ENCODE measurements at places on chromosomes 13 and 19.

- no peak for DNase-seq
These were observed 2859.0 kb upstream of the PCDH20 start for GRCh38 chr13:64274481-64275217.

- DNase-seq, result no peak
These were observed at the start of gene LGALS7 for GRCh38 chr19:38773469-38774177. LGALS7 (minus strand) TSS chr19:38773517; CDS start chr19:38773492, 25 bp downstream.

GRCh38 chr13:38395497-38395788 is 45.8 kb downstream of the UFM1 start:
- no peak for DNase-seq

GRCh38 chr13:35836446-35836845 is 294.7 kb downstream of the DCLK1 start:
- DNase-seq, result no peak

- DNase-seq, result no peak
These were observed 15.6 kb upstream of the SIGLEC10 start for GRCh38 chr19:51433043-51433442.

DNA sequence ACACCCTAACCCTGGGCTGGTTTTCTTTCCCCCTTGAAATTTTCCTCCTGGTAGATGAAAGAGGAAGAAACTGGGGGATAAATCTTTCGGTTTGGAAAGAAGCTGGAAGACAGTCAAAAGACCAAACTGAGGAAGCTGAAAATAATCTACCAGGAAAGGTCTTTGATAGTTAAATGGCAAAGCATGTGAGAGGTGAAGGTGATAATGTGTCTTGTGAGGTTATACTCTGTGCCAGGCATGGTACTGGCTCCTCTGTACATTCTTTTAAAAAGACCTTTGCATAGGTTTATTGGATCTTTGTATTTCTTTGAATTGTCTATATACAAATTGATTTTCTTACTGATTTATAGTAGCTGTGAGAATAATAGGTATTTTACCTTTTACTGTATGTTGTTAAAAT is 98.6 kb downstream of the FREM2 start:
- no peak for DNase-seq

DNA sequence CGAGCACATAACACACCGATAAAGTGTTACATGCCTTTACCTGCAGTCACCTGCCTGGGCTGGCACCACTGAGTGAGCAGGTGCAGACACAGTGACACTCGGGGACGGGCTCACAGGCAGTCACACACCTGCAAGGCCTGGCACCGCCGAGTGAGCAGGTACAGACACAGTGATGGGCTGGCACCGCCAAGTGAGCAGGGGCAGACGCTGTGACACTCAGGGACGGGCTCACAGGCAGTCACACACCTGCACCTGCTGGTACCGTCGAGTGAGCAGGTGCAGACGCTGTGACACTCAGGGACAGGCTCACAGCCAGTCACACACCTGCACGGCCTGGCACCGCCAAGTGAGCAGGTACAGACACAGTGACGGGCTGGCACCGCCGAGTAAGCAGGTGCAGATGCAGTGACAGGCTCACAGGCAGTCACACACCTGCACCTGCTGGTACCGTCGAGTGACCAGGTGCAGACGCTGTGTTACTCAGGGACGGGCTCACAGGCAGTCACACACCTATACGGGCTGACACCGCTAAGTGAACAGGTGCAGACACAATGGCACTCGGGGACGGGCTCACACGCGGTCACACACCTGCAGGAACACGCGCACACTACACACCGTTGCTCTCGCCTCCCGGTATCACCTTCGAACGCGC is 470 bp downstream of the ZNF835 start:
- DNase-seq, result no peak

DNA sequence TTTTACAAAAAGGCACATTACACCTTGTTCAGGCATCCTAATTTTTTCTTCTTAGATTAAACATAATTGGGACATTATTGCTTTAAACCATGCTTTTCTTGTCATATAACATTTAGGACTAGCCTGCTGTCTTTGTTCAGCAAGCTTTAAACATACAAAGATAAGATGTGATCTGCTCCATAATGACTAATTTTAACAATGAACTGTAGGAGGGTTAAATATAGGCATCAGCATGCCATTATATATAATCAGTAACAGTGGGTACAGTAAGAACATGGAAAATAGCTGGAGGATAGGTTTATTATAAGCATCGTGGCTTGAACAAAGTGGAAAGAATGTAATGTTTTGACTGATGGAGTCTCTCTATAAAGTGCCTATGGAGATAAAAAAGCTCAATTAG is 661.7 kb downstream of the SLITRK6 start:
- no peak for DNase-seq

DNA sequence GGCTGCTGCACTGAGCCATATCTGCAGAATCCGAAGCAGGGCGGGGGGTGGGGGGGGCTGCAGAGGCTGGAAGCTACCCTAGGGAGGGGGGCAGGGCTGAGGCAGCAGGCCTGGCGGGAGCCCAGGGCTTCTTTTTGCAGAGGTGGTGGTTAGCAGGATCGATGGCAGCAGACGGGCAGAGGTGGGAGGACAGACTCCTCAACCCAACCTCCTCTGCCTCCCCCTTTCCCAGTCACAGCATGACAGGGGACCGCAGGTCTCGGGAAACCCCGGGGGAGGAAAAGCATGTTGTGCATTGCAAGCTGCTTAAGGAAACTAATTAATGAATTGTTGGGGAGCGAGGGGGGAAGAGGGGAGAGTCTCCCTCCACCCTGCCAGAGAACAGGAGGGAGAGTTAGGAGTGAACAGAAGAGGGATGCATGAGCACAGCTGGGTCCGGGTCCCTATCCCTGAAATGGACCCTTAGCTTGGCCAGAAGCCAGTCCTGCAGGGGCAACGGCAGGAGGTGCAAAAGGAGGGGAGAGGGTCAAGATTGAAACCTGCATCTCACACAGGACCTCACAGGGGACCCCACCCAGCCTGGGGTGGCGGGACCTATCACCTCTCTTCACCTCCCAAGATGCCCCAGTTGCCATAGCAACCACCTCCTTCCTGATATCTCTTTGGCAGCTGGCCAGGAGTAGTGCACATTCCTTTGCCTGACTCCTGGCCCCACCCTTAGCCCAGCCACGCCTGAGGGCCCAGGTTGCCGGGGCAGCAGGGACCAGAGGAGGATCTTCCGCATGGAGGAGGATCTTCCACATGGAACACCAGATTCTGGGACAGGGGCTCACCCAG is 1.8 kb downstream of the FXYD7 start:
- DNase-seq, result no peak

- DNase-seq, result no peak
These were observed 2419.4 kb downstream of the PCDH9 start for GRCh38 chr13:64810750-64811149.

DNA sequence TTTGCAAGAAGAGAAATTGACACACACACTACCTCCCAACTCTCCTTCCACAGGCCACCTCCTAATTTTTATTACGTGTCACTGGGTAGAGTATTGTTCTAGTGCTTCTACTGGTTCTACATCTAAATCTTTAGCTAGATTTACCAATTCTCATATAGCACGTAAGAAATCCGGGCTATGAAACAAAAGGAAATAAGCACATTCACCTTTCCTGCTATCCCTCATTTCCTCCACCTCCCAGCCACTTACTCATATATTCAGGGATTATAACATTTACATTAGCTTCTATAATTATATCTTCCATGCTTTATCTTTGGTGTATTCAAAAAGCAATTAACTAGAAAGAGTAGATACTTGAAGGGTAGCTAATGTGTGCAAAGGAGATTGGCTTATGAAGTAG is 39.7 kb downstream of the USP12 start:
- no peak for DNase-seq

DNA sequence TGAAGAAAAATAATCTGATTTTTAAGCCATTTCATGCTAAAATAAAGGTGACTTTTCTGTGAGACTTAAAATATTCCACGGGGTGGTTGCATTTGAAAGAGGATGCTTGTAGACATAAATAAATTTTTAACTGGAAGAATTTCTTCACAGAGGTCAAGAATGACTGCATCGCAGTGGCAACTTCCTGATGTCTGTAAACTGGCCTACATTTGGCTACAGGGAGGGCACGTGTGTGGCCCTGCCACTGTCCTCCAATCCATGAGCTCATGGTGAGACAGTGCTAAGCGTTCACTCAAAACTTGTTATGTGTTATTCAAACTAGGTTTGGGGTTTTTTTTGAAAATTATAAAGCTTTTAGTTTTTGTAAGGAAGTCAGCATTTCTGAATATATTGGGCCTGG is 1089.3 kb downstream of the EFNB2 start:
- DNase-seq, result no peak

- no peak for DNase-seq
These were observed 165.4 kb downstream of the SUCLA2 start for GRCh38 chr13:47835470-47836228.

GRCh38 chr13:52001120-52001731 is 10.0 kb downstream of the ATP7B start:
- DNase-seq, result no peak

DNA sequence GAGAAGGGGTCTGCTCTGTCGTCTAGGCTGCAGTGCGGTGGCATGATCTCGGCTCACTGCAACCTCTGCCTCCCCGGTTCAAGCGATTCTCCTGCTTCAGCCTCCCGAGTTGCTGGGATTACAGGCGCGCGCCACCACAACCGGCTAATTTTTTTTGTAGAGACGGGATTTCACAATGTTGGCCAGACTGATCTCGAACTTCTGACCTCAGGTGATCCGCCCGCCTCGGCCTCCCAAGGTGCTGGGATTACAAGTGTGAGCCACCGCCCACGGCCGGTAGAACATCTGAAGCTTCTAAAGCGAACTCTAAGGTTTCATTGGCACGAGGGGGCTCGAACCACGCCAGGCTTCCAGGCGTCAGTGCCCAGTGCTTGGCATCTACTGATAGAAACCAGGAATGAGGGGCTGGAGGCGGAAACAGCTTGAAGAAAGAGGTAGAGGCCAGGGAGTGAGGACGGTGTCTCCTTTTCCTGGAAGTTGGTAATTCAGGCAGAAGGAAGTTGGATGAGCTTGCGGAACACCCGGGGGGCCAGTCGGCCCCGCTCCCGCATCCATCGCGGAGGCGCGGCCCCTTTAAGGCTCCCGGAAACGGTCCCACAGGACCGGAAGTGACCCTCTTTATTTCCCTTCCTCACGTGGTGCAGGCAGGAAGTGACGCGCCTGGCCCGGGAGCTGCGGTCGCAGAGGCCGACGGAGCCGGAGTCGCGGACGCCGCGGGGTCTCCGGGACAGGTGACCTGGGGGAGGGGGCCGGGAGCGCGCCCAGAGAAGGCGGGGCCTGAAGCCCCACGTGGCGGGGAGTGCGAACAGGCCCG is at the start of gene CCDC9:
Gene CCDC9 (plus strand): TSS at position 647 of the 814 bp plus-strand sequence. CDS start 1,876 bp downstream, outside the sequence.
- DNase-seq, result peak; percentile 99

- no peak for DNase-seq
These were observed 118.0 kb downstream of the SOX1 start for GRCh38 chr13:112184851-112185371.

- no peak for DNase-seq
These were observed 1.8 kb downstream of the KLF16 start for GRCh38 chr19:1861599-1862031.

DNA sequence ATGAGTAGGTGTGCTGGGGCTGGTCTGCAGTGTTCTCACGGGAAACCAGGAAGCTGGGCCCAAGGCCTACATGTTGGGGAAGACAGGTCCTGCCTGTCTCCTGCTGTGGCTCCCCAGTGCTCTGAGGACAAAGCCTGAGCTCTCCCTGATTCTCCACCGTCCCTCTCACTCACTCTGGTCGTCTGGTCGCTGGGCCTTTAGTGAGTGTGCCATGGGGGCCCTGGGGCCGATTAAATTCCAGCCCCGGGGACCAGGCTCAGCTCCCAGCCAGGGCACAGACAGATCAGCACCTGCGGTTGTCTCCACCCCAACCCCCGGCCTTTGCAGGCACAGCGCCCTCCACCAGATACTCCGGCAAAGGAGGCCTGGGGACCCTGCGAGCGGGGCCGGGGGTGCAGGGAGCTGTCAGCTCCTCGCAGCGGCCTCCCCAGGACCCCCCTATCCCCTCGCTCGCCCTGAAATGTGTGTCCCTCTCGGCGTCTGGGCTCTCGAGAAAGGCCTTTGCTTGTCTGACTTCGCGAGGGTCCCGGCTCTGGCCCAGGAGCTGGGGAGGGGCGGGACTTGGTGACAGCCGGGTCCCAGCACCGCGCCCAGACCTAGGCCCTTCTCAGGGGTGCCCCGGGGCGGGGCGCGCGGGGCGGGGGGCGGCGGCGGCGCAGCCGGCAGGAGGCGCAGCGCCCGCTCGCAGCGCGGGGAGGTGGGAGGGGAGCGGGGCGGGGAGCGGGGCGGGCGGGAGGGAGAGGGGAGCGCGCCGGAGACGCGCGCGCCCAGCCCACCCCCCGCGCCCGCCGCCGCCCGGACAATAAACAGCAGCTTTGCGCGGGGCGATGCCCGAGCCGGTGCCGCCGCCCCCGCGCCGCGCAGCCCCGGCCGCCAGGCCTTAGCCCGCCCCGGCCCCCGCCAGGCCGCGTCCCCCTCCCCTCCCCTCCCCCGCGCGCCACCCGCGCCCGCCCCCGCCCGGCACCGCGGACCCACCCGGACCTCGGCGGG is at the start of gene PALM:
Gene PALM (plus strand): TSS at position 782 of the 990 bp plus-strand sequence. CDS start 212 bp downstream, outside the sequence.
- DNase-seq, result no peak

- no peak for DNase-seq
These were observed 417.6 kb upstream of the PCDH20 start for GRCh38 chr13:61833228-61833627.

DNA sequence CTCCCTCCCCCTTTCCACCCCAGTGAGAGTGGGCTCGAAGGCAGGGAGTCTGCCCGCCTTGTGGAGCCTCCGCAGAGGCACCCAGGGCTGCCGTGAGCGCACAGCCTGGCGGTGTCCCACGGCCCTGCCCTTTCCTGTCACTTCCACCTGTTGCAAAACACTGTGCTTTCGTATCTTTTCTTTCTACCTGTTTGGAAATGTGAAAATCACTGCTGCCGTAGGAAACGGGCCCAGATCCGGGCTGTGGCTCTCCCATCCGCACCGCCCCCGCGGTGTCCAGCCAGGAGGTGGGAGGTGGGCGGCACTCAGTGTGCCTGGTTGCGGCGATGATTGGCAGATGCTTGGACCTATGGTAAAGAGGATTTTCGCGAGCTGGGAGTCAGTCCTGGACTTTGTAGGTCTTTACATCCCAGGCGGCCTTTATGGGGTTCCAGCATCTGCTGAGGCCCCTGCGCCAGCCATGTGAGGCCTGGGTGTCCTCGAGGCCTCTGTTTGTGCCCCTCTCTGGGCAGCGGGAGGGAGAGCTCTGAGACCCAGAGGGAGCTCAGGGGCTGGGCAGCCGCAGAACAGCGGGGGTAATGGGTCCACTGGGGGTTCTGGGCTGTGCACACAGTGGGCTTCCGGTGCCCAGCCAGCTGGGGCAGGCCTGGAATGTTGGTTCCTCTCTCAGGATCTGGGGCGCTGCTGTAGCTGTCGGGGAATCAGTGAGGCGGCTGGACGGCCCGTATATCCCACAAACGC is 6.1 kb downstream of the STK11 start:
- no peak for DNase-seq

- no peak for DNase-seq
These were observed 60.4 kb downstream of the KCNRG start for GRCh38 chr13:50075619-50076097.

GRCh38 chr13:103033999-103034398 is 32.2 kb downstream of the SLC10A2 start:
- no peak for DNase-seq

DNA sequence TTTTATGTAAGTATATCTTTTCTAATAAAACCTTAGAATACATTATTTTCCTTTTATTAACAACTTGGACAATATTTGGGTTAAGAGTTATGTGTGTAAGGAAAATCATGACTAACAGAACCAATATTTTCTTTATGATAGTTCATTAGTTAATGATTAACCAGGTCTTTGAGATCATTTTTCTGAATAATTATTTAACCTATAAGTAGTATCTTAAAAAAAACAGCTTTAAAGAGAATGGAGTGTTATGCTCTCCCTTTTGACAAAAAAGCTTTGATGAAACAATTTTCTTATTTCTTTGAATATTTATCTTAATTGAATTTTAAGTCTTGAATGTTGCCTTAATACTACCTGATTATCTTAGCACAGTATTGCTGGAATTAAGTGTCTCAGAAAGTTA is 3.8 kb downstream of the SLAIN1 start:
- no peak for DNase-seq

All from substantia nigra (tissue), 51 donors.